Hair follicle dermal papilla cell (primary cell): ENCODE measurements at places on chromosomes 13 and 19. TPM values are rescaled to one million over a fixed set of nuclear protein-coding genes. Genes with fewer than 3 reads are reported as not detected.

CYP4F8 gene
- not detected in 2 replicates for total RNA-seq

ZNF738 gene
- 2.7 and 3.1 TPM in 2 replicates for total RNA-seq

RINL gene
- total RNA-seq: 1.9 and 2.6 TPM in 2 replicates

SLC17A7 gene
- total RNA-seq: 0.16 and 0.36 TPM in 2 replicates

PALM gene
- 0.73 and 0.97 TPM in 2 replicates for total RNA-seq

ISYNA1 gene
- total RNA-seq: 13.7 and 15.1 TPM in 2 replicates

LILRA1 gene
- total RNA-seq: not detected in 2 replicates

NLRP5 gene
- not detected in 2 replicates for total RNA-seq
